Epithelial cell of proximal tubule (primary cell): ENCODE measurements at places on chromosomes 4 and X. TPM values are rescaled to one million over a fixed set of nuclear protein-coding genes. Genes with fewer than 3 reads are reported as not detected.

The VEGFC gene
- 3.2 and 11.0 TPM in 2 replicates for total RNA-seq

The FAM149A gene
- total RNA-seq: 23.1 and 25.1 TPM in 2 replicates

The EFNB1 gene
- total RNA-seq: 23.7 and 44.1 TPM in 2 replicates

The NOX1 gene
- total RNA-seq: not detected in 2 replicates

The PRKG2 gene
- total RNA-seq: 0.51 and 1.2 TPM in 2 replicates

The MND1 gene
- 15.2 and 30.0 TPM in 2 replicates for total RNA-seq

The TMEM144 gene
- total RNA-seq: 2.9 and 3.5 TPM in 2 replicates

The GLRB gene
- 6.6 and 15.8 TPM in 2 replicates for total RNA-seq

The BTK gene
- 0.14 TPM in 1 of 2 replicates, not detected in the other for total RNA-seq

The XG gene
- not detected in 2 replicates for total RNA-seq

The PRSS12 gene
- total RNA-seq: 0.87 and 1.0 TPM in 2 replicates

The STPG2 gene
- total RNA-seq: not detected in 2 replicates

The PCDH19 gene
- 0.22 and 0.52 TPM in 2 replicates for total RNA-seq

The TAF7L gene
- total RNA-seq: 0.36 and 1.3 TPM in 2 replicates

The TCEAL2 gene
- 0.65 and 3.6 TPM in 2 replicates for total RNA-seq

The MAN2B2 gene
- 13.0 and 20.6 TPM in 2 replicates for total RNA-seq

The ATP10D gene
- 9.7 and 10.8 TPM in 2 replicates for total RNA-seq

The DDX60 gene
- total RNA-seq: 4.6 and 16.7 TPM in 2 replicates

The DDX53 gene
- not detected in 2 replicates for total RNA-seq

The KLKB1 gene
- total RNA-seq: not detected in 2 replicates

The CYLC1 gene
- not detected in 2 replicates for total RNA-seq

The MAGED4 gene
- total RNA-seq: 13.2 and 76.4 TPM in 2 replicates

The STS gene
- 1.6 and 2.2 TPM in 2 replicates for total RNA-seq

The ING2 gene
- 10.7 and 32.4 TPM in 2 replicates for total RNA-seq

The RAB40A gene
- total RNA-seq: 0.07 and 0.23 TPM in 2 replicates

The HDX gene
- total RNA-seq: 1.8 and 4.1 TPM in 2 replicates

The CSAG3 gene
- not detected in 2 replicates for total RNA-seq

The DDIT4L gene
- 3.1 and 4.3 TPM in 2 replicates for total RNA-seq
